ENCODE measurements at places on chromosomes 2 and 18. TPM values are rescaled to one million over a fixed set of nuclear protein-coding genes. Genes with fewer than 3 reads are reported as not detected.

GRCh38 chr2:177075254-177075653 is 137.3 kb upstream of the HNRNPA3 start:
- no peak overlapping the region for H3K4me3 ChIP-seq
- H3K4me1 ChIP-seq: peaks cover 31% of the 10 kb centered on the region
- H3K36me3 ChIP-seq: no peaks in the 10 kb centered on the region
- no peak overlapping the region for H3K27ac ChIP-seq
- no peak for DNase-seq

- no peak for DNase-seq
- H3K27ac ChIP-seq: no peak overlapping the region
- H3K4me1 ChIP-seq: no peaks in the 10 kb centered on the region
- no peaks in the 10 kb centered on the region for H3K36me3 ChIP-seq
Observed at GRCh38 chr2:84749442-84749841, 131.4 kb downstream of the TRABD2A start.

- DNase-seq: no peak
- H3K27me3 ChIP-seq: no peaks in the 10 kb centered on the region
- no peak overlapping the region for H3K4me3 ChIP-seq
- H3K36me3 ChIP-seq: no peaks in the 10 kb centered on the region
- H3K4me1 ChIP-seq: no peaks in the 10 kb centered on the region
Observed at GRCh38 chr2:149213764-149214493, 116.5 kb upstream of the LYPD6 start.

GRCh38 chr18:59582395-59582794 is 114.8 kb downstream of the CCBE1 start:
- peaks cover 7% of the 10 kb centered on the region for H3K4me1 ChIP-seq
- H3K36me3 ChIP-seq: no peaks in the 10 kb centered on the region
- no peak for DNase-seq
- H3K27me3 ChIP-seq: no peaks in the 10 kb centered on the region

GRCh38 chr18:12598181-12598930 is 59.6 kb downstream of the SPIRE1 start:
- no peak for DNase-seq
- no peaks in the 10 kb centered on the region for H3K36me3 ChIP-seq
- no peak overlapping the region for H3K4me3 ChIP-seq
- H3K27me3 ChIP-seq: no peaks in the 10 kb centered on the region
- H3K27ac ChIP-seq: no peak overlapping the region
- H3K4me1 ChIP-seq: no peaks in the 10 kb centered on the region

DNA sequence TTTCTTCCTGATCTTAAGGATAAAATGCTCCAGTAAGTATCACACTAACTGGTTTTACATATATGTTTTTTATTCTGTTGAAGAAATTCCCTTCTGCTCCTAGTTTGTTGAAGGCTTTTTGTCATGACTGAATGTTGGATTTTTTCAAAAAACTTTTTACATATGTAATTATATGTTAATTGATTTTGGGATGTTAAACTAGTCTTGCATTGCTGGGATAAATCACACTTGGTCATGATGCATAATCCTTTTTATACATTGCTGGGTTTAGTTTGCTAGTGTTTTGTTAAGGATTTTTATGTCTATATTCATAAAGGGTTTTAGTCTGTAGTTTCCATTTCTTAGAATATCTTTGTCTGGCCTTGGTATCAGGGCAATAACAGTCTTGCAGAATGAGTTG is 65.6 kb upstream of the TXNDC2 start:
- no peaks in the 10 kb centered on the region for H3K36me3 ChIP-seq
- no peak overlapping the region for H3K27ac ChIP-seq
- no peaks in the 10 kb centered on the region for H3K27me3 ChIP-seq

DNA sequence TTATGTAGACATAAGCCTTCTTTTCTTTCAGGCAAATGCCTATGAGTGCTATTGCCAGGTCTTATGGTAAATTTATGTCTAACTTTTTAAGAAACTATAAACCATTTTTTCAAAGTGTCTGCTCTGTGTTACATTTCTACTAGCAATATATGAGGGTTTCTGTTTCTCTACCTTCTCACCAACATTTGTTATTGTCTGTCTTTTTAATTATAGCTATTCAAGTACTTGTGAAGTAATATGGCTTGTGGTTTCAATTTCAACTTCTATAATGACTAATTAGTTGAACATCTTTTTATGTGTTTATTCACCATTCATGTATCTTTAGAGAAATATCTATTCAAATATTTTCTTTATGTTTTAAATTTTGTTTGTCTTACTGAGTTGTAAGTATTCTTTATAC is 213.1 kb upstream of the MC4R start:
- no peaks in the 10 kb centered on the region for H3K4me1 ChIP-seq
- no peak for DNase-seq
- H3K27ac ChIP-seq: no peak overlapping the region
- H3K27me3 ChIP-seq: no peaks in the 10 kb centered on the region
- no peaks in the 10 kb centered on the region for H3K36me3 ChIP-seq

DNA sequence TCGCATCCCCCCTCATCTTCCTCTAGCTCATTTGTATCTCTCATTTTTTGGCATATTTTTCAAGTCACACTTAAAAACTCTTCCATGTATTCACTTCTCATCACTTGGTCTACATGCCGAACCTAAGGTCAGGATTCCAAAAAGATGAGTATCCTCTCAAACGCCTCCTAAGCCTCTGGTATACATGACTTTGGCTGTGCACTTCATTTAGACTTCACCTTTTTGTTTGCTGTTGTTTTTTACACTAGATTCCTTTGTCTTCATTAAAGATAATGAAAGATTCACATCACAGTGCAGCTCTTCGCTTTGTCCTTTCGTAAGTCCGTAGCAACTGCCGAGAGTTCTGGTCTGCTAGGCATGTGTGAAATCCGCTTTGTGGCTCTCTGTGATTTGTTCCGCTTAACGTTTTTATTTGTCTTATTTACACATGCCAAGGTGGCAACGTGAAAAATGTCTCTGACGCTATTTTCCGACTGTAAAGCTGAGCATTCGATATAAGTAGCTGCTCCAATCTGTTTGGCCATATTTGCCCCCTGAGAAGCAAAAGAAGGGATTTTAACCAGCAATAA is 17.7 kb downstream of the RND3 start:
- no peaks in the 10 kb centered on the region for H3K27me3 ChIP-seq
- H3K4me1 ChIP-seq: peaks cover 31% of the 10 kb centered on the region
- DNase-seq: no peak
- no peaks in the 10 kb centered on the region for H3K36me3 ChIP-seq
- H3K27ac ChIP-seq: no peak overlapping the region

DNA sequence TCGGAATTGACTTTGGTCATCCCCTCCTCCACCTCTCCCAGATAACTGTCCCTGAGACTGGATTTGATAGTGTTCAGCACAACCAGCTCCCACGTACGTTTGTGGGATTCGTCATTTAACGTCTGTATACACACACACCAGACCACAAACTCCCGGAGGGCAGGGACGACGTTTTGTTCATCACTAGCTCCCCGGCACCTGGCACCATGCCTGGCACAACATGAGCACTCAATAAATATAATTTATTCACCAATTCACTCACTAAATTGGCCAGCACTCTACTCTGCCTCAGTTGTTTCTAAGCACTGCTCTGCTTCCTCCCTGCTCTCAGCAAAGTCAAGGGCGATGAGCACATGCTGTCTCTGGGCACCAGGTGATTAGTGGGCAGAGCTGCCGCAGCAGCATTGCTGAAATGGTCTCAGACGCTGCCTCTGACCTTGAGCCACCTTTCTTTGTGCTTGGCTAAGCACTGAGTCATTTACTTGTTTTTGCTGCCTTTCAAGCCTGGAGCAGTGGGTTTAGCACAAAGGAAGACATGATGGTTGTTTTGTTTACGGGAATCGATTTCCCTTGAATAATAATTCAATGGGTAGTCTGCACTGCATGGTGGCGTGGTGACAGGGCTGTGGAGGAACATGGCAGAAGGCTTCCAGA is 19.3 kb upstream of the LOXHD1 start:
- no peaks in the 10 kb centered on the region for H3K36me3 ChIP-seq
- H3K4me1 ChIP-seq: no peaks in the 10 kb centered on the region
- no peak for DNase-seq
- no peak overlapping the region for H3K27ac ChIP-seq

- DNase-seq: peak; percentile 96
- no peaks in the 10 kb centered on the region for H3K36me3 ChIP-seq
- H3K27ac ChIP-seq: peak within 1 kb of the TSS; percentile 91
- H3K4me1 ChIP-seq: peaks cover 29% of the 10 kb centered on the region
Observed at GRCh38 chr2:69386789-69387734, at the start of gene GFPT1. TSS of gene GFPT1 (minus strand) at chr2:69387227. CDS start at chr2:69387071, 156 bp downstream.

GRCh38 chr2:215880970-215881369 is 132.4 kb downstream of the MREG start:
- no peaks in the 10 kb centered on the region for H3K4me1 ChIP-seq
- H3K36me3 ChIP-seq: no peaks in the 10 kb centered on the region
- H3K4me3 ChIP-seq: no peak overlapping the region
- no peaks in the 10 kb centered on the region for H3K27me3 ChIP-seq
- no peak for DNase-seq

DNA sequence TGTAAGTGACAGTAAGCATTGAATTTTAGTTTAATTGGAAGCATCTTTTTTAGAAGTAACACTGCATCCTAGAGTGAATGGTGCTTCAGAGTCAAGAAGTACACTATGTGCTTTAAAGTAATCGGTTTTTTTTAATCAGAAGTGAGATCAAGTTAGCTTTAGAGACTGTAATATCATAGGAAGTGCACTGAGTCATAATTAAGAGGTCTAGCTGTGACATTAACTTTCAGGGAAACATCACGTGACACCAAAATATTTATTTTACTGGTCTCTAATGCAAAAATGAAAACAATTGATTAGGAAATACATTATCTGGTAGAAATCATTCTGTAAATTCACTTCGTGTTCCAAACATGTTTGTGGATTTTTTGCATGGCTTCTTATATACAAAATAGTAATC is 55.3 kb upstream of the KYNU start:
- no peaks in the 10 kb centered on the region for H3K4me1 ChIP-seq
- H3K27ac ChIP-seq: no peak overlapping the region
- DNase-seq: no peak
- no peak overlapping the region for H3K4me3 ChIP-seq
- no peaks in the 10 kb centered on the region for H3K27me3 ChIP-seq

DNA sequence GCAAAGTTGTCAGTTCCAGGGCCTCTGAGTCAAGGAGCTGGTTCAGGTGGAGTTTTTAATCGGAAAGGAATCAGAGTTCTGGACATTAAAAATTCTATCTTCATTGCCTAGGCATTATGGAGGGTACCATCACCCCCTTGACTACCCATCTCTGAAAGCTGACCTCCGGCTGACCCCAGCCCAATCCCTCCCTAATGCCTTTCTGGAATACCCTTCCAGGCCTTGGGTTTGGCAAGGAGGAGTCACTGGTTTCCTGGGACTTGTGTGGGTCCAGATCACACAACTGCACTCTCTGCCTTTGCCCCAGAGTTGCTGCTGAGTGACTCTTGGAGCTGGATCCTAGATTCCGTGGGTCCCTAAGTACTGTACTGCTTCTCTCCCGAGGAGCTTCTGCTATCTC is 1.0 kb upstream of the OSR1 start:
- no peaks in the 10 kb centered on the region for H3K4me1 ChIP-seq
- H3K36me3 ChIP-seq: no peaks in the 10 kb centered on the region
- H3K4me3 ChIP-seq: no peak overlapping the region

DNA sequence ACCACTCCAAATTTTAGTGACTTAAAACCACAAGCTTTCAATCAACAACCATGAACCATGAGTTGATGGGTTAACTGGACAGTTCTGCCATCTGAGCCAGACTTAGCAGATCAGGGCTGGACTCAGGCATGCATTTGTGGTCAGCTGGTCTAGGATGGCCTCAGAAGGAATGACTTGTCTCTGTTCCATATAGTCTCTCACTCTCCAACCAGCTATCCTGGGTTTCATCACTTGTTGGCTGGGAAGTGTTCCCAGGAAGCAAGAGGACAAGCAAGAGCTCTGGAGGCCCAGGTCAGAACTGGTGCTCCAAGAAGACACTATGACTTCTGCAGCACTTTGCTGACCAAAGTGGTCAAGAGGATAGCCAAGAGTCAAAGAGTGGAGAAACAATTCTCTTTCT is 17.5 kb upstream of the MAP3K20 start:
- no peak overlapping the region for H3K4me3 ChIP-seq

DNA sequence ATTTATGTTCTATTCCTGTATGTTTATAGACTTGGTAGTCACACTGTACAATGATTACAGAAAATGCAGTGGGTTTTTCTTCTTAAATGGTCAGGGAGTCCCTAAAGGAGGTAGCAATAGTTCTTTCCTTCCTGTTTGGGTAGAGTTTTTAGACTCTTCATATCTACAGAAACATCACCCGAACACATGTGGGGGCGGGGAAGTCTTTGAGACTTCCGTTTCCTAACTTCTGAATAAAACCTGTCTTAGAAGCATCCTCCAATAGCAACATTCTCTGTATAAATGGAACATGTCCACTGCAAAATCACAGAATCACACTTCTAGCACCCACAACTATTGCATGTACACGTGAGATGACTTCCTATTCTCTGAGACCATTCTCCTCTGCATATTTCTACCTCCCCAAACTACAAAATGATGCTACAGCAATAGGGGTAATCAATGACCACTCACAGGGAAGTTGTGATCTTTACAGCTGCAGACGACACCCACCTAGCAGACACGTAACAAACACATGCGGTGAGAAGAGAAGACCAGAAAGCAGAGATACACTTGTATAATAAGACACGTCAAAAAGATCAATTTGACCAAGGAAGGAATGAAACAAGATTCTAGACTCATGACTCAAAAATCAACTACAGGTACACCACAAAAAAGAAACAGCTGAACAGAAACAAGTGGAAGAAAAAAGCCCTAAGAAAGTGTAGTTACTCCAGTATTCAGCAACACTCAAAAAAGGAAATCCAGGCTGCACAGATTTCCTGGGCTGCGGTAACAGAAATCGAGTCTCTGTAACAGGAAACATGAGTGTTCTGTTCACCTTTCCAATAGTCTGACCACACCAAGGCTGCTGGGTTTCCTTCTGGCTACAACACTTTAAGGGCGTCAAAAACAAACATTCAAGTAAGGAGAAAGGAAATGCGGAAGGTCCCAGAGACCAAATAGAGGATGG is 120.4 kb downstream of the ZNF516 start:
- no peak for DNase-seq
- peaks cover 14% of the 10 kb centered on the region for H3K36me3 ChIP-seq
- no peaks in the 10 kb centered on the region for H3K27me3 ChIP-seq

The ATG9A gene
- 32.0 TPM for total RNA-seq

The AFTPH gene
- 35.7 TPM for total RNA-seq

The DSC3 gene
- 0.49 TPM for total RNA-seq

The ARMC9 gene
- total RNA-seq: 37.7 TPM

The SERPINB12 gene
- not detected for total RNA-seq

The REG3A gene
- not detected for total RNA-seq

The SS18 gene
- total RNA-seq: 98.8 TPM

Data from sigmoid colon (tissue), 7 donors.